ENCODE measurements at places on chromosomes 3 and 15. TPM values are rescaled to one million over a fixed set of nuclear protein-coding genes. Genes with fewer than 3 reads are reported as not detected.

- no peaks in the 10 kb centered on the region for H3K4me1 ChIP-seq
- H3K27ac ChIP-seq = no peak overlapping the region
- no peaks in the 10 kb centered on the region for H3K27me3 ChIP-seq
- H3K4me3 ChIP-seq = no peak overlapping the region
Measured at GRCh38 chr15:87293031-87293430, 963.5 kb downstream of the NTRK3 start.

GRCh38 chr15:56913670-56914069, 4.8 kb upstream of the TCF12 start:
- H3K27me3 ChIP-seq = no peaks in the 10 kb centered on the region
- peaks cover 13% of the 10 kb centered on the region for H3K4me1 ChIP-seq
- no peak overlapping the region for H3K4me3 ChIP-seq
- no peak for DNase-seq

DNA sequence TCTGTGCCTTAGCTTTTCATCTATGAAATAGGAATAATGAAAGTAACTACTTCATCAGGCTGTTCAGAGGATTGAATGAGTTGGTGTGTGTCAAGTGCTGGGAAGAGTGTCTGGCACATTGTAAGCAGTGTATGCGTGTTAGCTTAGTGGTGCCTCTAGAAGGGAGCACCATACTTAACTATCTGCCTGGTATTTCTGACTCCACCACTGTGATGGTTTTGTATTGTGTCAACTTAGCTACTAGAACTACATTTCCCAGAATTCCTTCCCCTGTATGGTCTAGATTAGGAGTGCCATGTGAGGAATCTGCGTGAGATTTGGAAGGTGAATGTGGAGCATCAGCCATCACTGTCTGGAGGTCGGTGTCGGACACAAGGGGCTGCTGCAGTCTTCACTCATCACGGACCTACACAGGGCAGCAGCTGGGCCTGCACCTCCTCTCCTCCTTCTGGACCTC, 115.4 kb upstream of the GALNT15 start:
- peak overlapping the region; percentile 70 for H3K27ac ChIP-seq
- no peak for DNase-seq
- H3K4me3 ChIP-seq = no peak overlapping the region
- H3K4me1 ChIP-seq = no peaks in the 10 kb centered on the region
- H3K36me3 ChIP-seq = no peaks in the 10 kb centered on the region

SV2B gene
- total RNA-seq = 2.5 TPM

DNA sequence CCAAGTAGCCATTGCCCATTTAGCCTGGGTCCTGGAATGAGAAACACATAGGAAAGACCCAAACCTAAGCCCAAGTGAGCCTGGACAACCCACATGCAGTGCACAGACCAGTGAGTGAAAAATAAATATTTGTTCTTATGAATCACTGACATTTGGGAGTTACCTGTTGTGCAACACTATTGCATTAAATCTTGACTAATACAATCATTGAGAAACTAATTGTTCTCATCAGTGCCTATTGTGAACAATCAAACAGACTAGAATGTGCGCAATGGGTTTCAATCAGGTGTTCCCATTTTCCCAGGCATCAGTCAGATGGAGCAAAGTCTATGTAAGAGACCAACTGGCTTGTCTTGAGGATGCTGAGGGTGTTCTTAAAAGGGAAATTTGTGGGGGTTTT, 54.7 kb upstream of the CNOT10 start:
- no peak overlapping the region for H3K27ac ChIP-seq
- DNase-seq = no peak
- H3K4me1 ChIP-seq = no peaks in the 10 kb centered on the region
- no peaks in the 10 kb centered on the region for H3K36me3 ChIP-seq
- no peaks in the 10 kb centered on the region for H3K27me3 ChIP-seq
- H3K4me3 ChIP-seq = no peak overlapping the region

ROBO2 gene
- 0.33 TPM for total RNA-seq

RASL12 gene
- 102 TPM for total RNA-seq

ACVR2B gene
- total RNA-seq = 7.2 TPM

GRCh38 chr3:105304487-105304886, 62.2 kb upstream of the ALCAM start:
- H3K4me1 ChIP-seq = no peaks in the 10 kb centered on the region
- H3K27ac ChIP-seq = no peak overlapping the region
- H3K36me3 ChIP-seq = no peaks in the 10 kb centered on the region
- no peaks in the 10 kb centered on the region for H3K27me3 ChIP-seq

GRCh38 chr3:193490580-193490979, 64.1 kb downstream of the ATP13A4 start:
- no peak overlapping the region for H3K27ac ChIP-seq
- no peaks in the 10 kb centered on the region for H3K36me3 ChIP-seq
- H3K27me3 ChIP-seq = no peaks in the 10 kb centered on the region
- H3K4me1 ChIP-seq = no peaks in the 10 kb centered on the region
- H3K4me3 ChIP-seq = no peak overlapping the region

MYO5C gene
- total RNA-seq = 6.0 TPM

DNA sequence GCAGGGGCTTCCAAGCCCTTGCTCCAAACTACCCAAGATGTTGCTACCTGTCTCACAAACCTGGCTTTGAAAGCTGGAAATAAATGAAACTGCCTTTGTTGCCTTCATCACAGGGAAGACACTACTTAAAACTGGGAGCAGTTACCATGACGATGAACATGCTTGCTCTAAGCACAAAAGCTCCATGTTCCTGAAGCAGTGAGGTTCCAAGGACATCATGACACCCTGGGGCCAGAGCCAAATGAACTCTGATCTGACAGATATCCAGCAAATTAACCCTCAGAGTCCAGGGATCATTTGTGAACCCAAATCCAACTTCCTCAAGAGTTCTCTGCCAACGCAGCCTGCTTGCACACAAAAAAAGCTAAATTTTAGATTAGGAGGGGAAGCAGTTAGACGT, 10.7 kb downstream of the TRAIP start:
- H3K27ac ChIP-seq = no peak overlapping the region
- no peaks in the 10 kb centered on the region for H3K27me3 ChIP-seq
- H3K4me3 ChIP-seq = no peak overlapping the region
- H3K4me1 ChIP-seq = no peaks in the 10 kb centered on the region

DNA sequence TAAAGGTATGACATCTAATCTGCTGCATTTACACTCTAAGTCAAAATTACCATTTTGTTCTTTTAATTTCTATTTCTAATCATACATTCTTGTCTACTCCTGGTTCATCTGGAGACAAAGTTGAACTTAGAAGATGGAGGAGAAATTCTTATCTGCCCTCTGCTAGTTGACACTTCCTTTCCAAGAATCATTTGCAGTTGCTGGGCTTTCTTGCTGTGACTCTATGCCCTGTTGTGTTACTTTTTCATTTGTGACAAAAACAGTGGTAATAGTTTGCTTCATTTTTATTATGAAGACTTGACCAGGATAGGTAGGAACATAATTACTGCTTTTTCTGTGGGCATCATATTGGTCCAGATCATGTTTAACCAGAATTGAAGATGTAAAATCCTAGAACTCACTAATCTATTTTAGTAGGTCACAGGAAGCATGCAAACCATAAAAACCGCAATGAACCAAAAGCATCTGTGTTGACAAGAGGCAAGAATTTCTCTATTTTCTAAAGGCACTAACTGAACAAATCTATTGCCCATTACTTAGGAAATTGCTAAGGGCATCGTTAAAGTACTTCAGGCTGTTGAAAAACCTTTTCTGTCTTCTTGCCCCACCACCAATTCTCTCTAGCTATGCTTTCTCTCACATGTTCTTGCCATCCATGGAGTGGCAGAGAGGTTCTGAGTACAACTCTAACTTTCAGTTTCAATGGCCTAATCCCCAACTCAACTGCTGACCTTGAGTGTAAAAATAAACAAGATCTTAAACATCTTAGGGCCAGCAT, 4.2 kb upstream of the CCR2 start:
- no peak overlapping the region for H3K4me3 ChIP-seq
- no peaks in the 10 kb centered on the region for H3K36me3 ChIP-seq
- H3K27ac ChIP-seq = no peak overlapping the region
- H3K4me1 ChIP-seq = no peaks in the 10 kb centered on the region
- no peak for DNase-seq
- H3K27me3 ChIP-seq = no peaks in the 10 kb centered on the region

- no peak for DNase-seq
- no peak overlapping the region for H3K4me3 ChIP-seq
- H3K27ac ChIP-seq = no peak overlapping the region
- no peaks in the 10 kb centered on the region for H3K27me3 ChIP-seq
- H3K4me1 ChIP-seq = no peaks in the 10 kb centered on the region
- H3K36me3 ChIP-seq = no peaks in the 10 kb centered on the region
Measured at GRCh38 chr15:82856397-82857170, 47.2 kb downstream of the WHAMM start.

SFMBT1 gene
- total RNA-seq = 13.7 TPM

DNA sequence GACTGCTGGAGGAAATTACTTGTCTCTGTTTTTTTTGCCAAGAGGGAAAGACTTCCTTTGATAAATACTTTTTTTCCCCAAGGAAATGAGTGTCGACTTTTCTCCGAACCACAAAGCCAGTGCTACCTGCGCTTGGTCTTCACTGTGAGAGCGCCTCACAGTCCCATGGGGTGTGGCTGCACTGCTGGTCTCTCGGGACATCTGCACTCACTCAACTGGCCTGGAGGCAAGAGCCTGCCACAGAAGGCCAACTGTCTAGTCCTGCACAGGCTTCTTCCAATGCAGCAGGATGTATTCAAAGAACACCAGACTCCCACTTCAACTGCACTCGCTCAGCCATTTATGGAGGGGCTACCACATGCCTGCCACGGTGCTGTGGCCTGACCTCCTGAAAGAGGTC, 40.6 kb upstream of the CGNL1 start:
- H3K27ac ChIP-seq = no peak overlapping the region
- H3K4me1 ChIP-seq = no peaks in the 10 kb centered on the region
- H3K4me3 ChIP-seq = no peak overlapping the region
- no peaks in the 10 kb centered on the region for H3K36me3 ChIP-seq
- H3K27me3 ChIP-seq = no peaks in the 10 kb centered on the region
- DNase-seq = no peak

STARD9 gene
- 52.8 TPM for total RNA-seq

TBC1D5 gene
- total RNA-seq = 51.3 TPM

DNA sequence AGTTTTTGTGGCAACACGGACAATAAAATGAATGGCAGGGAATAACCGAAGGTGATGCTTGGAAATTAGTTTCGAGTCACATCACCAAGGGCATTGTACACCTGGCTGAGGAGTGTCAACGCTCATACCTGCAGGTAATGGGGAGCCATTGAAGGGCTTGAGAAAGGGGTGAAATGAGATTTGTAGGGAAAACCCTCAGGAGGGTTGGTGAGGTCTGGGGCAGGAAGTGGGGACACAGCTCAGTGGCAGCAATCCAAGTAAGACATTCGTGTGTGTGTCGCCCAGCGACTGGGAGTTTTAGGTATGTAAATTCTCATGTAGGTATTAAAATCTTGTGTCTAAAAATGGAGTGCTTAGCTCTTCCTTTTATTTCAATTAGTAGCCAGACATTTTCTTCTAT, 14.3 kb downstream of the PARP14 start:
- H3K27ac ChIP-seq = no peak overlapping the region
- H3K27me3 ChIP-seq = no peaks in the 10 kb centered on the region

DNA sequence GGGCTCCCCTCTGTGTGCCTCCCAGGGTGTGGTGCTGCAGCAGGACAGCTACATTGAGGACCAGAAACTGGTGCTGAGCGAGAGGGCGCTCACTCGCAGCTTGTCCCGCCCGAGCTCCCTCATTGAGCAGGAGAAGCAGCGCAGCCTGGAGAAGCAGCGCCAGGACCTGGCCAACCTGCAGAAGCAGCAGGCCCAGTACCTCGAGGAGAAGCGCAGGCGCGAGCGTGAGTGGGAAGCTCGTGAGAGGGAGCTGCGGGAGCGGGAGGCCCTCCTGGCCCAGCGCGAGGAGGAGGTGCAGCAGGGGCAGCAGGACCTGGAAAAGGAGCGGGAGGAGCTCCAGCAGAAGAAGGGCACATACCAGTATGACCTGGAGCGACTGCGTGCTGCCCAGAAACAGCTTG, 53.7 kb downstream of the KLHL25 start:
- no peak overlapping the region for H3K27ac ChIP-seq
- no peaks in the 10 kb centered on the region for H3K27me3 ChIP-seq
- peaks cover 23% of the 10 kb centered on the region for H3K4me1 ChIP-seq
- DNase-seq = no peak
- H3K36me3 ChIP-seq = peaks cover 14% of the 10 kb centered on the region

SLC25A36 gene
- 75.0 TPM for total RNA-seq

GRCh38 chr3:25648107-25648535, 16.6 kb downstream of the TOP2B start:
- DNase-seq = peak; percentile 73
- H3K36me3 ChIP-seq = peaks cover 14% of the 10 kb centered on the region
- no peaks in the 10 kb centered on the region for H3K27me3 ChIP-seq
- no peak overlapping the region for H3K4me3 ChIP-seq
- peaks cover 8% of the 10 kb centered on the region for H3K4me1 ChIP-seq
- H3K27ac ChIP-seq = no peak overlapping the region

STRA6 gene
- total RNA-seq = not detected

DNA sequence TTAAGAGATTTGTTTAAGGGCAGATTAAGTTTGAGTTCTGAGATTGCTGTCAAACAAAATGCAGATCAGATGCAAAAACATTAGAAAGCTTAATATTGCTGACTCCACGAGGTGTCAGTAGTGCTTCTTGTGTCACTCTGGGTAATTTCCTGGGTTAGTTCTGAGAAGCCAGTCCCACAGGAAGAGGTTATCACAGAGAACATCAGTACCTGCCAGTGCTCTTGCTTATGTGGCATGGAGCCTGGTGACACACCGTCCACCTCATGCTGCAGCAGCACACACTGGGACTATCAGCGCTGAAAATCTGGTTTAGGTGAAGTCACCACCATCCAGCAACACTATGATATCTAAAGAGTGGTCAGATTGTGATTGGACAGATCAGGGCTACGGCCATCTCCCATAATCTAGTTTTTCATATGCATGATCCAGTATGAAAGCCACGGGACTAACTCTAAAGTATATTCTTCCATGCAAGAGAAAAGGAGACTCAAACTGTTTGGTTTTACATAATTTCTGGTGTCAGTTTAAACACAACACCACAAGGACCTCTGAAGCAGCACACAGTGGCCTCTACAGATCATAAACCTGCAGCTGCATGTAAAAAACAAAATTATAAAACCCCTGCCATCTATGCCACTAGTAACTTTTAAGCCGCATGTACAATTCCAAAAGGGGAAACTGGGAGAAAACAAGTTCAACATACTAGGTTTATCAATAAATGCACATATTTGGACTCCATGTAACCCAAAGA, 36.1 kb upstream of the MYO5C start:
- peaks cover 19% of the 10 kb centered on the region for H3K36me3 ChIP-seq
- no peaks in the 10 kb centered on the region for H3K27me3 ChIP-seq
- no peak overlapping the region for H3K4me3 ChIP-seq

GRCh38 chr3:142902356-142902755, 13.5 kb upstream of the PCOLCE2 start:
- H3K36me3 ChIP-seq = no peaks in the 10 kb centered on the region
- no peak overlapping the region for H3K4me3 ChIP-seq
- DNase-seq = no peak
- H3K4me1 ChIP-seq = no peaks in the 10 kb centered on the region

DNA sequence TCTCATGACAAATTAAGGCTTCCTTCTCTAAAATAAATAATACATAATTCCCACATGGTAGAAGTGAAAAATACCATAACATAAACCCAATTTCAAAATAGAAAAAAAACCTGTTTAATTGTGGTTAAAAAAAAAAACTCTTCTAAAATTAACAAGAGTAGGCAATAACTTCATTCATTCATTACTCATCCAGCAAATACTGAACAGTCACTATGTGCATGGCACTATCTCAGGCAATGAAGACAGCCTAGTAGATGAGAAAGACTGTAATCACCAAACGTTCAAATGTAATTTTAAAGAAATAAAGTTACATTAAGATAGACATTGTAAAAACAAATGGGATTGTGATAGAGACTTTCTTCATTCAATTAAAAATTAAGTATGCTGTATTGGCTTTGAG, 43.4 kb downstream of the TFDP2 start:
- H3K36me3 ChIP-seq = no peaks in the 10 kb centered on the region
- no peak overlapping the region for H3K4me3 ChIP-seq
- no peaks in the 10 kb centered on the region for H3K4me1 ChIP-seq
- H3K27ac ChIP-seq = no peak overlapping the region
- H3K27me3 ChIP-seq = no peaks in the 10 kb centered on the region
- DNase-seq = no peak

Measured in sigmoid colon (tissue), 7 donors.